ENCODE measurements at places on chromosomes 12 and 14. TPM values are rescaled to one million over a fixed set of nuclear protein-coding genes. Genes with fewer than 3 reads are reported as not detected.
A peak's percentile ranks its signal among the peaks of the same experiment; 100 is the strongest.

- no peak for DNase-seq
- H3K27ac ChIP-seq, result no peak overlapping the region
- no peaks in the 10 kb centered on the region for H3K36me3 ChIP-seq
- no peak overlapping the region for H3K4me3 ChIP-seq
Measured at GRCh38 chr14:74979442-74980397, 23.0 kb upstream of the EIF2B2 start.

GRCh38 chr12:80745851-80746505 lies 29.3 kb downstream of the MYF5 start:
- no peak for DNase-seq
- no peaks in the 10 kb centered on the region for H3K4me1 ChIP-seq
- no peak overlapping the region for H3K4me3 ChIP-seq
- H3K27ac ChIP-seq, result no peak overlapping the region

- H3K27ac ChIP-seq, result no peak overlapping the region
- peaks cover 12% of the 10 kb centered on the region for H3K27me3 ChIP-seq
- no peak overlapping the region for H3K4me3 ChIP-seq
- no peaks in the 10 kb centered on the region for H3K36me3 ChIP-seq
- peaks cover 3% of the 10 kb centered on the region for H3K4me1 ChIP-seq
- no peak for DNase-seq
Measured at GRCh38 chr14:75434138-75434889, 6.5 kb downstream of the JDP2 start.

DNA sequence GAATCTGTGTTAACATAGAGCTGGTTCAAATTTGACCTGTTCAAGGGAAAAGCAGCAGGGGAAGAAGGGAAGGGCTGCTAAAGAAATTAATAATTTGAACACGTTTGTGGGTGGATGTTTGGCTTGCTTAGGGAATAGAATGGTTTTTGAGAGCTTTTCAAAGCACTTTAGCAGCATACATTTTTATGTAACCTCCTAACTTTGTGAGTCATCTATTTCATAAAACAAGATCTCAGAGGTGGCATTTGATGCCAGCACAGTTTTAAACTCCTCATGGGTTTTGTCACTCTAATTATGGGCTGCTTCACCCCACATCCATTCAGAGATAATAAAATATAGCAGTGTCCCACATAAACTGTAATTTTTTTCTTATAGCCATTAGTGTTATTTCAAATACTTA lies 143.8 kb downstream of the ACSS3 start:
- no peak overlapping the region for H3K27ac ChIP-seq
- no peaks in the 10 kb centered on the region for H3K4me1 ChIP-seq
- no peaks in the 10 kb centered on the region for H3K36me3 ChIP-seq

GRCh38 chr12:29783773-29784666 lies at the start of gene TMTC1:
Gene TMTC1 (minus strand): TSS chr12:29783942. CDS start chr12:29783751, 191 bp downstream.
- H3K27ac ChIP-seq, result no peak within 1 kb of the TSS
- H3K4me3 ChIP-seq, result no peak within 1 kb of the TSS
- no peaks in the 10 kb centered on the region for H3K4me1 ChIP-seq
- DNase-seq, result no peak
- no peaks in the 10 kb centered on the region for H3K36me3 ChIP-seq
- peaks cover 10% of the 10 kb centered on the region for H3K27me3 ChIP-seq

DNA sequence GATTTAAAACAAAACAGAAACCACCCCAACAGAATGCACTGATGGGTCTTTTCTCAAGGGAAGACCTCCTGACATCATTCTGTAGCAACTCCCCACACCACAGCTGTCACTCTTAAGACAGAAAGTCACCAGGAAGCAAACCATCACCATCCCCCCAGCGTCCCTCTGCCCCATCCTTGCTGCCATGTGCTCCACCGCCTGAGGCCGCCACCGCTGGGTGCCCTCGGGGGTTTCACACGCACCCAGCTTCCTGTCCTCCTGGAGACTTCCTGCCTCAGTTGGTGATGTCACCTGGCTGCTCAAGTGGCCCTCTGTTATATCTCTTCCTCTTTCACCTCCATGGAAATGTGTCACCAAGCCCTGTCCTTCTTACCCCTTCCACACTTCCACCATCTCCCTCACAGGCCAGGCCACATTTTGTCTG lies 71.4 kb upstream of the GPR68 start:
- DNase-seq, result peak; percentile 94
- H3K4me1 ChIP-seq, result peaks cover 63% of the 10 kb centered on the region
- peaks cover 16% of the 10 kb centered on the region for H3K36me3 ChIP-seq
- peak overlapping the region; percentile 93 for H3K27ac ChIP-seq
- no peaks in the 10 kb centered on the region for H3K27me3 ChIP-seq

GRCh38 chr14:31965071-31965734 lies 111.9 kb upstream of the ARHGAP5 start:
- peaks cover 5% of the 10 kb centered on the region for H3K36me3 ChIP-seq
- peaks cover 5% of the 10 kb centered on the region for H3K27me3 ChIP-seq
- no peaks in the 10 kb centered on the region for H3K4me1 ChIP-seq

IL22 gene
- 3.4 TPM for total RNA-seq

DNA sequence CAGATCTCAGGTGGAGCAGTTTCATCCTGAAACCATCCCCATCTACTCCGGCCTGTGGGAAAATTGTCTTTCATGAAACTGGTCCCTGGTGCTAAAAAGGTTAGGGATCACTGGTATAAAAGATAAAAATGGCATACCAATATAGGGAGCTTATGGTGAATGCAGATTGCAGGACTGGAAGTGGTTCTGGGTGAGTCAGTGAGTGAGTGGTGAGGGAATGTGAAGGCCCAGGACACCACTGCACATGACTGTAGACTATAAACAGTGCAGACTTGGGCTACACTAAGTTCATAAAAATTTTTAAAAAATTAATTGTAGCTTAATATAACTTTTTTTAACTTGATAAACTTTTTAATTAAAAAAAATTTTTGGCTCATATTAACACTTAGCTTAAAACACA lies 67.0 kb upstream of the RD3L start:
- H3K36me3 ChIP-seq, result no peaks in the 10 kb centered on the region
- no peak overlapping the region for H3K27ac ChIP-seq
- H3K27me3 ChIP-seq, result peaks cover 9% of the 10 kb centered on the region
- DNase-seq, result no peak
- no peak overlapping the region for H3K4me3 ChIP-seq
- H3K4me1 ChIP-seq, result no peaks in the 10 kb centered on the region

TRIP11 gene
- total RNA-seq, result 47.8 TPM

- no peak overlapping the region for H3K27ac ChIP-seq
- no peaks in the 10 kb centered on the region for H3K27me3 ChIP-seq
- no peak for DNase-seq
- H3K4me1 ChIP-seq, result peaks cover 8% of the 10 kb centered on the region
- peaks cover 16% of the 10 kb centered on the region for H3K36me3 ChIP-seq
Measured at GRCh38 chr14:59360923-59361794, 104.0 kb downstream of the GPR135 start.

- no peaks in the 10 kb centered on the region for H3K4me1 ChIP-seq
- no peak overlapping the region for H3K27ac ChIP-seq
- no peak overlapping the region for H3K4me3 ChIP-seq
- DNase-seq, result no peak
Measured at GRCh38 chr14:51314321-51315015, 74.4 kb downstream of the TMX1 start.

DNA sequence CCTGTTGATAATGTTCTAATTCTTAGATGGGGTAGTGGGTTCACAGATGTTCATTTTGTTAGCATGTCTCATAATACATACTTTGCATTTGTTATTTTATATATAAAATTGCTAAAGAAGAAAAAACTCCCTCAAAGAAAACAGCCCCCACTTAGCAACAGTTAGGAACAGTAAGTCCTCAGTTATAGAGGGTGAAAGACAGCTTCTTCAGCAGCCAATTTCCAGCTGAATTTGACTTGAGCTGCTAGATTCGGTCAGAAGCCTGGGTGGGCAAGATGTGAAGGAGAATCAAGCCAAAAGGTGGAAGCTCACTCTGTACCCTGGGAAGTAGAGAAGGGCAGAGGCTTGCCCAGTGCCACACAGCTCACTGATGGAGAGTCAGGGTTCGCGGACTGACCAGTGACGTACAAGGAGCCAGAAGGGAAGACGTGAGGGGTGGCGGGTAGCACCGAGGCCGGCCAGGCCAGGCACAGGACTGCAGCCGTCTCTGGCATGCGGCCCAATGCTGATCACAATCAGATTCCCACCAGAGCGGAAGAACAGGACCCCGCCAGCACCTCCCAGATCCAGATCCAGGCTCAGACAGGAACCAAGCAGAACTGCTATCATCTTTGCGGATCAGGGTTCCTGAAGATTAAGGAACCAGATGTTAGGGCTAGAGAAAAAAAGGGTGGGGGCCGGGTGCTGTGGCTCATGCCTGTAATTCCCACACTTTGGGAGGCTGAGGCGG lies 30.4 kb upstream of the VWF start:
- peaks cover under 1% of the 10 kb centered on the region for H3K4me1 ChIP-seq
- no peak for DNase-seq
- H3K27me3 ChIP-seq, result peaks cover 20% of the 10 kb centered on the region
- H3K27ac ChIP-seq, result no peak overlapping the region

DNA sequence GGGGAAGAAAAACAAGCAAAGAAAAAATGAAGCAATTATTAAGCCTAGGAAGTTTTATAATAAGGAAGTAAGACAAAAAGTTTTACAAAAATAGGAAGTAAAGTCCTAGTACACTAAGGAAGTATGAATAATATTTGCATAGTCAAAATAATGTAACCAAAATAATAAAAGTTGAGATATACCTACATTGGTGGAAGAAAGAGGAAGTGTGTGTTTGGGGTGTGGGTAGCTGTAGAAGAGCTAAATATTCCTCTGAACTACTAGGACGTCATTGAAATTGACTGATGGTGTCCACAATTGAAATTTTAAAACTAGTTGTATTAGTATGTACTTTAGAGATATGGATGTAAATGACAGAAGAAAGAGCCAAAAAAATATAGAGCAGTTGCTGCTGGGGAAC lies 228.4 kb upstream of the OTX2 start:
- no peaks in the 10 kb centered on the region for H3K36me3 ChIP-seq
- no peak for DNase-seq
- no peaks in the 10 kb centered on the region for H3K4me1 ChIP-seq
- H3K27ac ChIP-seq, result no peak overlapping the region

NAA30 gene
- total RNA-seq, result 16.9 TPM

GRCh38 chr14:38762426-38762825 lies 340.6 kb downstream of the SEC23A start:
- no peak overlapping the region for H3K4me3 ChIP-seq
- no peaks in the 10 kb centered on the region for H3K27me3 ChIP-seq
- H3K36me3 ChIP-seq, result no peaks in the 10 kb centered on the region
- DNase-seq, result no peak
- no peaks in the 10 kb centered on the region for H3K4me1 ChIP-seq
- H3K27ac ChIP-seq, result no peak overlapping the region

DNA sequence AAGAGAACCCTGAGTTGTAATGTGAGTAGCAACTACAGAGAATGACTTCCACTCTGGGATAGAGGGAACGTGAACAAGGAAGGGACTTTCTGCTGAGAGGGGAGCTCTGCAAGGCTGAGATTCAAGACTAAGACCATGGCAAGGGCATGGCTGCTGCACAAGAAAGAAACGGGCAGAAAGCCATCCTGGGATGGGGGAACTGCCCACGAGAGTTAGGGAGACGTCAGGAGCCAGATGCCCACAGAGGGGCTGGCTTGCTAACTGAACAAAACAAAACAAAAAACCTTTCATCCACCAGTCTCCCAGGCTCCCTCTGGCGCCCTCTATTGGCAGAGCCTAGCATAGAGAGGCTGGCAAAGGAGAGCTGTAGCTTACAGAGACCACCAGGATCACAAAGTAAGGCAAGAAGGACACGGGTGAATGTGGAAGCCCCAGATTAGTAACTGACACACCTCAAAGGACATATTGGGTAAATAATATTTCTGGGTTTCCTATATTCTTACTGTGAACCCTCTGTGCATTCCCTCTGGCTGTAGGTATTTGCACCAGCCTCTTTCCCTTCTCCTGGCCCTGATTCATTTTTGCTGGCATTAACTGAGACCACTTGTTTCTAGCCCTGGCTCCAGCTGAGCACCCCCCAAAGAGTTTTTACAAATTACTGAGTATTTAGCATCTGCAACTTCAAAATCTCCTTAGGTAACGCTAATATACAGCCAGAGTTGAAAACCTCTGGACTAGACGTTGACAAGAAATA lies 338.3 kb downstream of the EMP1 start:
- H3K4me3 ChIP-seq, result no peak overlapping the region
- no peaks in the 10 kb centered on the region for H3K4me1 ChIP-seq
- no peaks in the 10 kb centered on the region for H3K36me3 ChIP-seq
- no peak for DNase-seq

ANKS1B gene
- not detected for total RNA-seq

- H3K4me3 ChIP-seq, result no peak overlapping the region
- H3K27me3 ChIP-seq, result peaks cover 19% of the 10 kb centered on the region
- H3K27ac ChIP-seq, result no peak overlapping the region
- DNase-seq, result peak; percentile 65
- peaks cover 5% of the 10 kb centered on the region for H3K4me1 ChIP-seq
- no peaks in the 10 kb centered on the region for H3K36me3 ChIP-seq
Measured at GRCh38 chr14:87805315-87805723, 187.7 kb downstream of the GALC start.

GRCh38 chr14:95697764-95698163 lies 11.5 kb downstream of the TCL1B start:
- peaks cover 59% of the 10 kb centered on the region for H3K27me3 ChIP-seq
- H3K36me3 ChIP-seq, result no peaks in the 10 kb centered on the region
- H3K4me3 ChIP-seq, result no peak overlapping the region
- H3K4me1 ChIP-seq, result no peaks in the 10 kb centered on the region
